ENCODE measurements at places on chromosomes 11 and 22.

- DNase-seq, result no peak
Measured at GRCh38 chr22:48938741-48939140, 888.9 kb downstream of the BRD1 start.

DNA sequence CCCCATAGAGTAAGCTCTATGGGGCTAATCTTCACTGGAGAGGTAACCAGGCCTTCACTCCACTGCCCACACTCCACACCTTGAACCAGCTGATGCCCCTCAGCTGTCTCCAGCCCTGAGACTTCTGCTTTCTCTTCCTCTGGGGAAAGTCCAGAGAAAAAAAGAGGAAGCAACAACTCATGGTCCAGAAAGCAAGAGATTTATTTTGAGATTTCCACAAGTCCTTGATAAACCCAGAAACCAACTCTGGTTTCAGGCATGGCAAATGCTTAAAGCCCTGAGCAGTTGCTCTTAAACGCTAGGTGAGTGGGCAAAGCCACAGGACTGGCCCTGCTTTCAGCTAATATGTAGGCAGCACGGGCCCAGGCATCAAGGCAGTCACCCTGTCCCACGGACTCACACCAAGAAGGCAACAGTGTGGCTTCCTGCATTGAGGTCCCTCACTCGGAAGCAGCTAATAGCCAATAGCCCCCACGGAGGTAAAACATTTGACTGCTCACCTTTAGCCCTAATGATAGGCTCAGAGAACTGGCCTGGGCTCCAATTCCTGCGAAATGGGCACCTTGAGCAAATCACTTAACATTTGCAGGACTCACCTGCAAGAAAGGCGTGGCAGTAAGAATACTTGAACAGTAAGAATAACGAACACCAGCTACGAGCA lies 4.3 kb downstream of the CYB561A3 start:
- DNase-seq, result no peak

- DNase-seq, result peak; percentile 78
Measured at GRCh38 chr11:114110952-114111947, 51.7 kb downstream of the ZBTB16 start.

- DNase-seq, result no peak
Measured at GRCh38 chr11:72405009-72405408, 29.3 kb downstream of the CLPB start.

- no peak for DNase-seq
Measured at GRCh38 chr22:33723915-33724314, 196.4 kb downstream of the LARGE1 start.

- DNase-seq, result no peak
Measured at GRCh38 chr11:34134765-34135164, 29.3 kb downstream of the NAT10 start.

DNA sequence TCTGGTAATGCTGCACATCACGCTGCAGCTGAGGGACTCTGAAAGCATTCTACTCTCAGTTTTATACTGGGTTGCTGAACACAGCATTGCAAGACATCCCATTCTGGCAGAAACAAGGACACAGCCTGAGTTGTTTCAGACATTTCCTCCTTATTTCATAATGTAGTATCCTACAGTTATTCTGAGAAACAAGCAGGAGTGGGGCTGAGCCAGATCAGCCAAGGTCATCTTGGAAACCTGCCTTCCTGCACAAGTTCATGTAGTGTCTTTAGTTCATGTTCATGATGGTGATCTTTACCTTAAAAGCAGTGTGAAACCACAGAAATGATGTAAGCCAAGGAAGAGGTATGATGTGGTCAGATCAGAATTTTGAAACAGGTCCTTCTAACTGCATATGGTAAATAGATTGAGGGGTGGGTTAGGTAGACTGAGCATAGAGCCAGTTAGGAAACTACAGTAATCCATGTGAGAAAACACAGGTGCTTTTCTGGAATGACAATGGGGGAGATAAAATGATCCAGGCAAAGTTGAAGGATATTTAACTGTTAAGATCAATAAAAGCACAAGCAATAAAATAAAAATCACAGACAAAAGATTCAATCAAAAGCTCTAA lies 1686.8 kb downstream of the LRRC4C start:
- DNase-seq, result no peak

DNA sequence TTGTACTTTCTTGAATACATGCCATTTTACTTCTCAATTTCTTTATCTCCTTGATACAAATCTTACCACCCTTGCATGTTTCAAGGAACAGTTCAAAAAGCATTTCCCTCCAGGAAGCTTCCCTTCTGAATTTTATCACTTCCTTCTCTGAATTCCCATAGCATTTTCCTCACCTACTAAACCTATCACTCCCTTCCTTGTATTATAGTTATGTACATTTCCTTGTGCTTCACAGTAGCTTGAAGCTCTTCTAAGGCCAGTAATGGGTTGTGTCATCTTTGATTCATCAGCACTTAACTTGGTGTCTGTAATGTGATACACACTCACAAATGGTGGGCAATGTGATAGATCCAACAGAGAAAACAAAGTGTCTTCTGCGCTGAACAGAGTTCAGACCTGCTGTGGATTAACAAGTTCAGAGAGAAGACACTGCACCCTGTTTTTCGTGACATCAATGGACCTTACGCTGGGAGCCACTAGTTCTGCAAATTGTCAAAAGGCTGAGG lies 127.5 kb downstream of the CCDC81 start:
- no peak for DNase-seq

DNA sequence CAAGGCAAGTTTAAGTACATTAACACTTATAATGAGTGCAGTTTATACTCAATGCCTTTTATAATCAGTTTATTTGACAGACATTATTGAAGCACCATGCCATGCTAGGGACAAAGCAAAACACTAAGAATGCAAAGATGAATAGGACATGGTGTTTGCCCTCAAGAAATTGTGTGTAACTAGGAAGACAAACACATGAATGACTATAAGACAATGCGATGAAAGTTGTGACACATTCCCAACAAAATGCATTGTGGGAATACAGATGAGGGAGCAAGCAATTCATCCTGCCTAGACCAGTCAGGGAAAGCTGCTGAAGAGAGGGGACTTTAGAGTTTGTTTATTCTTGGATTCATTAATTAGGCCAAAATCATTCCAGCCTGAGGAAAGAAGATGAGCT lies 133.8 kb upstream of the TRPC6 start:
- no peak for DNase-seq

GRCh38 chr11:66974724-66975404 lies at the start of gene C11orf86:
C11orf86 (plus strand) TSS chr11:66975304; CDS start chr11:66975363, 59 bp downstream.
- DNase-seq, result no peak

GRCh38 chr11:117560780-117561530 lies 233.3 kb downstream of the CEP164 start:
- DNase-seq, result no peak

- DNase-seq, result no peak
Measured at GRCh38 chr11:113642090-113642489, 64.0 kb downstream of the TMPRSS5 start.

GRCh38 chr22:47094861-47095330 lies 332.4 kb downstream of the TBC1D22A start:
- no peak for DNase-seq

DNA sequence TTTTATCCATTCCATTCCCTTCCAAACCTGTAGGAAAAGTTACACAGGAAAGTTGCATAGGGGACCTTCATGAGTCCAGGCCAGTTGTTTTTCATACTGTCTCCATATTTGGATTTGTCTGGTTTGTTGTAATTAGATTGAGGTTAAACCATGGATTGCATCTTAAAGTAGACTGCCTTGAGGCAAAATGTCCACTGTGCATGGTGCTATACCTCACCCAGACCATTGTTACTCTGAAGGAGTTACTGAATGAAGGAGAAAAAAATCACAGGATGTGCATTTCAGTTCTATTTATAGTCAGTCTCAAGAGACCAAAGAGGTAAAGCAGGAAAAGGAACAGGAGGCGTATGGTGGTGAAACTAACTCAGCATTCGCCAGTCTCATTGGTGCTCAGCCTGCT lies 29.6 kb upstream of the L3MBTL2 start:
- no peak for DNase-seq

- DNase-seq, result no peak
Measured at GRCh38 chr11:16791191-16791961, 52.9 kb downstream of the C11orf58 start.

- DNase-seq, result no peak
Measured at GRCh38 chr22:30253205-30253852, 6.8 kb upstream of the LIF start.

DNA sequence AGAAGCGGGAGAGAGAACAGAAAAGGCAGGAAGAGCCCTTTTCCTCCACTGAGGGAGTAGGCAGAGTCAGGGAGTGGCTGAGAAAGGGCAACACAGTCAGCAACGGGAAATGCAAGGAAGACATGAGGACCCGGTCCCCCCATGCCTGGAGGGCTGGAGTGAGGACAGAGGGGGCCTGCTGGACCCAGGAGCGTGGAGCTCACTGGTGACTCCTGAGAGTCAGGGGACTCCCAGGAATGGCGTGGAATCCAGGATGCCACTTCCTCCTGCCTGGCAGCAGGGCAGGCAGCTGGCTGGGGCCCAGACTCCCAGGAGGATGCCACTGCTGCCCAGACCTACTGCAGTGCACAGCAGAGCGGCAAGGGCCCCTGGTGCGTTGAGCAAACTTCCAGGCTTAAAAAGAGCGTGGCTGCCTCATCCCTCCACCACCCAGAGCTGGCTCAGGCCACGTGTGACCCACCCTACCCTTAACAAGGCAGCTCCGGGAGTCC lies 11.3 kb downstream of the C11orf21 start:
- DNase-seq, result no peak

DNA sequence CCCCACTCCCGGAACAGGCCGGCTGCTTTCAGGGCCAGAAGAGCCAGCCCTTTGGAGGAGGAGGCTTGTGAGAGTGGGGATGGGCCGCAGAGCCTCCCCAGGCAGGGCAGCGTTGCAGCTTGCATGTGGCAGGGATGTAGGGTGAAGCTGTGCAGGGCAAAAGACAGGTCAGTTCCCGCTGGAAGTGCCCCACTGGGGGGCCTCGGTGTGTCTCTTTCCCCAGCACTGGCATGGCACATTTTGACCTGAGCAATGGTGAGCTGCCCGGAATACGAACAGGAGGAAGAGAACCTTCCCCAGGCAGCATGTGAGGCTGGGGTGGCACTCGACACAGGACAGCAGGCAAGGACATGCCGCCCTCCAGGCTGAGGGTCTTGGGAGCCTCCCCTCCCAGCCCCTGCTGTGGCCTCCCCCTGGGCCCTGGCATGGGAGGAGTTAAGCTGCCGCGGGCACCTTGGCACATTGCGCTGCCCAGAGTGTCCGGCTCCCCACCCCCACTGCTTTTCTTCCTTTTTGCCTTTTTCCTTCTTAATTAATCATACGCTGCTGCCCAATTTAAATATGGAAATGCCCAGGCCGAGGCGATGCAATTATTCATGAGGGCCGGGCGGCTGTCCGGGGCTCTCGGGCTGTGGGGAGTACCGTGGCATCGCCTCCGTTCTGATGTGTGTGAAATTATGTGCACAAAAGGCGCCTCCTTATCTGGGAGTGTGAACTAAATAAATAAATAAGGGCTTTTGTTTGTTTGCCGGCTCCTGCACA lies 76.0 kb upstream of the WNT7B start:
- DNase-seq, result no peak

- no peak for DNase-seq
Measured at GRCh38 chr11:132052342-132052741, 681.9 kb downstream of the NTM start.

- no peak for DNase-seq
Measured at GRCh38 chr22:49885881-49886280, 32.2 kb downstream of the ZBED4 start.

DNA sequence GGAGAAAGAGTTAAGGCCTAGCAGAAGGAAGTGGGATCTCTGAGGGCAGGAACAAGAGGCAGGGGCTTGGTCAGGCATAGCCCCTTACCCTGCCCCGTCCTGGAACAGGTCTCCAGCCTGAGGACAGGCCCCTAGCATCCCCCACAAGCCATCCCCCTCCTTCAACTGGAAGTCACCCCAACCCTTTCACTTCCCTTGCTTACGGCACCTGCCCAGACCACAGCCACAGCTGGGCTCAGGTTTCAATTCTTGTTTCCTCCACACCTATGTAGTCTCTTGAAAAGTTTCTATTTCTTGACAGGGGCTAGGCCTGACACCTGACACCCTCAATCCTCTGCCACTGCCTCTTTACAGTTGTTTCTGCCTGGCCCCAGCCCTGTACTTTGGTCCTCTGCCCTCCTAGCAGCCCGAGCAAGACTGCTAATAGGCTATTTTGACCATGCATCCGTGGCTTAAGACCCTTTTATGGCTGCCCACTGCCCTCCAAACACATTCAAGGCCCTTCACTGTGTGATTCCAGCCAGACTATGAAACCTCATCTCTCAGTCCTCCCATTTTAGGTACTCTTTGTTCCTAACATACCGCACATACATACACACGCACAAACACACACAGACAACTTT lies 10.9 kb upstream of the FCHSD2 start:
- no peak for DNase-seq

GRCh38 chr11:133895061-133895479 lies 49.8 kb upstream of the SPATA19 start:
- no peak for DNase-seq

DNA sequence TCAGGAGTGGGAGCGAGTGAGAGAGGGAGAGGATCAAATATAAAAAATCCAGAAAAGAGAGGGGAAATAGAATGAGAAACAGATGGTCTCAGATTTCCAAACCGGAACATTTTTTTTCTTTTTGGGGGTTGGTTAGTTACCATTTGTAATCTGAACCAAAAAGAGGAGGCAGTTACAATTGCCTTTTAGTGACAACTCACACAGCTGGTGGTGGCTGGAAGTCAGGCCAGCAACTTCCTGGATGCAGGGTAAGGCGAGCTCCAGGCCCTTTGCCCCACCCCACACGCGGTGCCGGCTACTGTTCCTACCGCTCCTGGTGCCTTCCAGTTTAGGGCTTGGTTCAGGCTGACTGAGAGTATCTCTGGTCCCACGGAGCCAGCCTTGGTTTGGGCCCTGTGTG lies 21.0 kb upstream of the UBASH3B start:
- DNase-seq, result no peak

GRCh38 chr22:49894322-49895054 lies 23.8 kb downstream of the ALG12 start:
- DNase-seq, result no peak

DNA sequence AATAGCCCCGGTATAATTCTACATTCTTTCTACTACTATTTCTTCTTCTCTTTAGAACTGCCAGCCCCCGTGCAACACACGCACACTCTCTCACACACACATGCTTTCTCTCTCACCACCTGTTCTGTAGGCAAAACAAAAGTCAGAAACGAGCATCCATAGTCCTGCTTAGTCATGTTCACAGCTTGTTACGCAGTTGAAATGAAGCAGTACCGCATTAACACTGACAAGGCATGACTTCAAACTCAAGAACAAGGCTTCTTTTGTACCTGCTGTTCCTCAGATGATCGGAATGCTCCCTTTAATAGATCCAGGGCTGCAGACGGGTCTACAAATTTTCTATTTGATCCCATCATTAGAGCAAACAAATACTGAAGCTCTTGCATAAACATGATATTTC lies 42.2 kb downstream of the USP28 start:
- DNase-seq, result no peak

GRCh38 chr22:17891481-17892167 lies 117.4 kb upstream of the BID start:
- DNase-seq, result peak; percentile 34
